Mesothelial cell of epicardium (in vitro differentiated cells): ENCODE measurements at places on chromosomes 6 and 20. TPM values are rescaled to one million over a fixed set of nuclear protein-coding genes. Genes with fewer than 3 reads are reported as not detected.

- H3K36me3 ChIP-seq, result no peaks in the 10 kb centered on the region
- H3K4me3 ChIP-seq, result no peak overlapping the region
- no peak for DNase-seq
Observed at GRCh38 chr20:33923740-33924139, 70.0 kb upstream of the RALY start.

- H3K27me3 ChIP-seq, result no peaks in the 10 kb centered on the region
- no peak overlapping the region for H3K4me3 ChIP-seq
- no peaks in the 10 kb centered on the region for H3K36me3 ChIP-seq
- H3K27ac ChIP-seq, result no peak overlapping the region
- no peak for DNase-seq
Observed at GRCh38 chr6:69059413-69059812, 424.3 kb downstream of the ADGRB3 start.

DNA sequence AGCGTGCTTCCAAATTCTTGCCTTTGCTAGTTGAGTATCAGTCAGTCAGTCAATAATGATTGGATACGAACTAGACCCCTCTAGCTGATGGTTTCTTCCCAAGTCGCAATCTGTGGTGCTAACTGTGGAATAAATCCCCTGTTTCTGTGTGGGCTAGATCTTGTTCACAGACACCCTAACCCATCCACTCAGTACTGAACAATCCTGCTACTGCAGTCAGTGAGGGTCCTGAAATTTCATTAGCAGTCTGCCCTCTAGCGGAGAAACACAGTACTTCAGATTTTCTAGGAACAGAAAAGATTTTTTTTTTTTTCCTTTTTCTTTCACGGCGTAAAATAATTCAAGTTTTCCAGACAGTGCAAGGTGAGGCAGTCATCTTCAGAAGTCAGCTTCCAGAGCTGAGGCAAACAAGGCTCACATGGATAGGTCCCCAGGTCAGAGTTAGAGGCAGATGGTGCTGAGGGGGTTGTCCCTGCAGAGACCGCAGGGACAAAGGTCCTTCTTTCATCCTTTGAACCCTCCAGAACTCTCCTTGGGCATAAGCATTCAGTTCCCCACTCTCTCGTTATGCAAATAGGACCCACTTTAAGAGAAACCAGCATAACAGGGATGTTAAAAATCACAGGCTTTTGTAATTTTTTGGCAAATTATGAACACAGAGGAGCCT lies 119.6 kb downstream of the SCML4 start:
- no peak overlapping the region for H3K27ac ChIP-seq
- peaks cover 39% of the 10 kb centered on the region for H3K27me3 ChIP-seq
- H3K4me1 ChIP-seq, result no peaks in the 10 kb centered on the region
- H3K4me3 ChIP-seq, result peak overlapping the region; percentile 30

DNA sequence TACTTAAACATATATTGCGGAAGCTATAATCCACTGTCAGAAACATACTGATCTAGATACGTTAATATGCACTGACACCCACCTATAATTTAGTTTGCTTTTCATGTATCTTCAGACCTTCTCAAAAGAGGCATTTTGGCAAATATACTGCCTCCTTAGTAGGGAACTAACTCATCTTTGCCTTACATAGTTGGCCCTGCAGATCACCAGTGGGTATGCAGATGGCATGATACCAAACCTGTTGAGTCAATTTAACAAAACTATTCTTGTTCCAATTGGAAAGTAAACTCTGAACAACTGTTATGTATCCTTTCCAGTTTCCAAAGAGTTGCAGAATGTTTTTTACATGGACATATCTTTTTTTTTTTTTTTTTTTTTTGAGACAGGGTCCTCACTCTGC lies 35.6 kb upstream of the TBC1D20 start:
- no peaks in the 10 kb centered on the region for H3K27me3 ChIP-seq
- H3K4me1 ChIP-seq, result no peaks in the 10 kb centered on the region
- DNase-seq, result no peak
- peaks cover 50% of the 10 kb centered on the region for H3K36me3 ChIP-seq
- no peak overlapping the region for H3K4me3 ChIP-seq

DNA sequence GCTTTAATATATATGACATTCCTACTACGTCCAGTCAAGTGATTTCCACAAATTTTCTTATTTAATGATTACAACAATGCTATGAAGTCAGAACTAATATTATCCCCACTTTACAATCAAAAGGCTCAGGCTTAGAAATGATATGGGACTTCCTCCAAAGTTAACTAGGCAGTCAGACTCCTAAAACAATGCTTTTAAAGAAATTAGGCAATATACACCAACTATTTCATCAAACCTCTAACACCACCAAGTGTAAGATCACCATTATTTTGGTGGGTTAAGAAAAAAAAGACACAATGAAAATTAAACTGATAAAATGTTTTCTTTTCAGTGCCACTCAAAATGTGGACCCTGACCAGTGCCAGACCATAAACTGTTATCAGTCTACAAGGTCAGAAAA lies 256.1 kb upstream of the RUNX2 start:
- no peak overlapping the region for H3K27ac ChIP-seq
- no peak overlapping the region for H3K4me3 ChIP-seq
- peaks cover 19% of the 10 kb centered on the region for H3K4me1 ChIP-seq

C6orf58 gene
- total RNA-seq, result 0.18 to 0.51 TPM (median 0.38 TPM) in 3 replicates
